Activated CD4-positive, alpha-beta T cell treated with anti-CD3 and anti-CD28 coated beads, Interleukin-2, Interleukin-6, amounts not matched to agents 100 ng/mL and 50 ng/mL, durations not matched to agents 16 hours and 8 hours (primary cell): ENCODE measurements at places on chromosomes 7 and 10.

DNA sequence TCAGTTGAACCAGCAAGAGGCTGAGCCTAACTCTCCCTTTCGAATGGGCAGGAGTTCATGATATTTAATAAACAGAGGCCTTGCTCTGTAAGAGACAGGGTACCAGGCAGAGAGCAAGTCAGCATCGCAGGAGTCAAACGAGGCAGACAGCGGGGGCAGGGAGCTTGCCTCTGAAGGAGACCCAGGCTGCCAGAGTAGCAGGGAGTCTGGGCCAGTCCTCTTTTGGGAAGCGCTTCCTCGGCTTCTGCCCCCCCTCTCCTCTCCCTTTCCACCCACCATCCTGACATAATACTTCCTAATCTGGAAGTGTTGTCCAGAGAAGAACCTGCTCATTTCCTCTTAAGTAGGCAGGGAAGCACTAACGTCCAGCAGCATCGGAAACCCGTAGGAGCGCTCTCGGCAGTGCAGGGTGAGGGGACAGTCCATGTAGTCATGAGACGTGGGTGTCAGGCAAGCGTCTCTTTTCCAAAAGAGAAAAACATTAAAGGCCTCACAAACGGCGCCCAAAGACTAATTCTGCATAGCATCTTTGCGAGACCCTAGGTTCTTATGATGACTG, 171.1 kb downstream of the EGFR start:
- no peak for DNase-seq

DNA sequence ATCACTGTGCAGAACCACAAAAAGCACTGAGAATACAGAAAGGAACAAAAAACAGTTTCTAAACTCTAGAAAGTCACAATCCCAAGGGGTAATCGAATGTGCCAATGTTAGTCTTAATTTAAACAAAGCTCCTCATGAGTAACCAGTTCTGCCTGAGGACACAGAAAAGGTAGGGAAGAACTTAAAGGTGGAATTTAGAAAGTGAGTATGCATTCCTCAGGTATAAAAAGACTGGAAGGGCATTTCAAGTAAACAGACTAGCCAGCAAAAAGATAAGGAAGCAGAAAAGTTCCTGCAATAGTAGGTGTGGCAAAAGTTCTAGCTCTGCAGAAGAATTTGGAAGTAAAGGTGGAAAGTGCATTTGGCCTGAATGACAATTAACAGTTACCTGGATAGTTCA, 84.6 kb upstream of the DLX6 start:
- DNase-seq: no peak

DNA sequence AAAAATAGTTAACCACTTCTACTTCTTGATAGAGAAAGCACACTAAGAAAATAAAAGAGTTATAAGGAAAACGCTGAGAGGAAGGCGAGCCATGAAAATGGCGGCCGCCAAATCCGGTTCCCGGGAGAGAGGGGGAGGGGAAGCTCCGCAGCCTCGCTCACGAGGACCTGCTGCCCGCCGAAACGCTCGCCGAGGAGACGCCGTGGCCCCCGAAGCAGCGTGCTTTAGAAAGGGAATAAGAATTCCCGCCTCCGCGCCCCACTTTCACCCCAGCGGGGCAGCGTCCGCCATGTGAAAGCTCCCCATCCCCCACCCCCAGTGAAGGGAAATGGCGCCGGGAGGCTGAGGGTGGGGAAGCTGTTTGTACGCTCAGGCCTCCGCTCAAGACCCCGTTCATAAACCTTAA, 505 bp downstream of the HNRNPA2B1 start:
- DNase-seq: peak; percentile 82

DNA sequence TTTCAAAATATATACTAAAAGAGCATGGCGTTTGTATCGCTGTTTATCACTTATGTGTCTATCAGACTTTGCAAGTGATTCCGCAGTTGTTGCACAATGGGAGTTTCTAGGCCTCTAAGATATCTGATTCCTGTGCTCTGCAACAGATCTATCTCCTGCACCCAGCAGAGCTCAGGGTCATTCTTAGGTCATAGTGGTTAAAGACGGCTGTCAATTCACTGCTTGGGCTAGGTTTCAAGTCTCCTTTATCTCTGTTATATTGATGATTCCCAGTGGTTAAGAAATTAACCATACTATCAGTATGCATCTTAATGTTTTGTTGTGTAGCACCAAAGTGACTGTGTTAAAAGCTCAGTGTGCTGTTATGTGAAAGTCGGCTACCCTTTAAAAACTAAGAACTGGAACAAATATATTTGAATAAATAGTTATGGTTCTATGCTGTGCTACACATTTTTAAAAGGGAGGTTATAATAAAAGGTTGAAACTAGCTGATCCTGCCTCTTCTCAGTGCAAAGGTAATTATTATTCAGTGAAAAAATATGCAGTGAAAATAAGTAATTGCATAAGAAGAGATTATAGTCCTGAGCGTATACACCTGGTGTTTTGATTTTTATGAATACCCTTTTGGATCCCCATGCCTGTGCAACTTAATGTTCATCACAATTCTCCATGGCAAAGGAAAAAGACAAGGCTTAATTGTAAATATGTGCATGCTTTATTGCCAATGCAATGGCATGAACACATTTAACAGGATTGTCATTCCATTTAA, 24.0 kb downstream of the HOXA1 start:
- DNase-seq: no peak

DNA sequence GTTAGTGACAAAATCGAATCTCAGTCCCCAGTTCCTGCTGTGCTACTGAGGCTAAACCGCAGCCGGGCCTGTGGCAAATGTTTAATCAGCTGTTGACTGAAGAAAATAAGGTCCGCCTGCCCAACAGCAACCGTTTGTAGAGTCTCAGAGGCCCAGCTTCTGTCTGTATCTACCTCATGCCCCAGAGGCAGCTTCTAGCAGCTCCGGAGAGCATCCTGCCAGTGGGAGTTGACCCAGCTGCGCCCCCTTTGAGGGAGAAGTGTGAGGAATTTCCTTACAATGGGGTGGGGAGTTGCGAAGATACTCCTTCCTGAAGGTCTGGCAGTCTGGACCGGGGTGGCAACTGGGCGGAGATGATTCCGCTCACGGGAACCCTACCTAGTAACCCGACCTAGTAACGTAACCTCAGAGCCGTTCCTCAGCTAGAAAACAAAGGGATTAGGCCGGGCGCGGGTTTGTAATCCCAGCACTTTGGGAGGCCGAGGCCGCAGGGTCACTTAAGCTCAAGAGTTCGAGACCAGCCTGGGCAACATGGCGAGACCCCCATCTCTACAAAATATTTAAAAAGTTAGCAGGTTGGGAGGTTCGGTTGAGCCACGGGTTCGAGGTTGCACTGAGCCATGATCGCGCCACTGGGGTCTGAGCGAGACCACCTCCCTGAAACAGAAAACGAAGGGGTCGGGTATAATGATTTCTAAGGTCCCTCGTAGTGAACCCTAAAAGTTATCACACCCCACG, 846 bp upstream of the ZNF775 start:
- DNase-seq: peak; percentile 48

DNA sequence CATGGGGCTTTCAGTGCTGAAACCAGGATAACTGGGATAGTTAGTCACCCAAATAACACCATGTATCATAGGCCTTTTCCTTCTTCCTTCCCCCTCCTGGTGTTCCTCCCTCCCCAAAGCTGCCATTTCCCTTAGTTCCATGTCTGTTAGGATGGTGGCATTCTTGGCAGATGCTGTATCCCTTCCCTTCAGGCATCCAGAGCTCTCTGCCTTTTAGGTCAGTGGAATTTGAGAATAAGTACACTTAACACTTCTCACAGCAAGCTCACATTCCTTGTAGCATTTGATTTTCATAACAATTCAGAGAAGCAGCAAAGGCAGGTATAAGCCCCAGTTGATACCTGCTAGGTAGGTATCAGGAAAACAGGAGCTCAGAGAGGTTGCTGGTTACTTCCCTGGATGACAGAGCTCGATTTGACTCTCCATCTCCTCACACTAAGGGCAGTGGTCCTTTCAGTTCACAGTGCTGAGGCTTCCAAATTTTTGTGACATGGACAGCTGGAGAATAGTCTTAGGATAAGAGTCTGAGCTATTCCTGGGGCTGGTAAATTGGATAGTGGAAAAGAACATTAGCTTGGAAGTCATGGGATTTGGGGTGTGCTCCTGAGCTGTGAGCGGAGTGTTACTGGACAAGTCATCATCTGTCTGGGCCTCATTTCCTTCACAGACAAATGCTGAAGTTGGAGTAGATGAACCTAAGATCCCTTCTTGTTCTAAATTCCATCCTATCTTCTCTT, 108.7 kb upstream of the RHOBTB1 start:
- no peak for DNase-seq
